ENCODE measurements at places on chromosomes 11 and 22.

DNA sequence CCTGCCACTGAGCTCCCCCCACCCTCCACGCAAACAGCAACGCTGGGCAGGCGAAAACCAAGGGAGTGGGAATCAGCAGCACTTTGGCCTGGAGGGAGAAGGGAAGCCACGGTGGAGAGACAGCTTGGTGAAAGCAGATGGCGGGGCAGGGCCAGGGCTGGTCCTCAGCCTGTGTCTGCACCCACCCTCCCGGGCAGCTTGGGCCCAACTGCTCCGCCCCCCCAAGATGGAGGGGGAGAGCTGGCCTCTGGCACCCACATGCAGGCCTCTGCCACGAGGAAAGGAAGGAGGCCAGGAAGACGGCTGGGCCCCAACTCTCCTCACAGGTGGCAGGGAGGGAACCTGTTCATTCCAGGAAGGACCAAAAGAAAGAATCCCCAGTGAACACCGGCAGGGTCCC, 17.8 kb downstream of the MAFF start:
- no peak for DNase-seq

DNA sequence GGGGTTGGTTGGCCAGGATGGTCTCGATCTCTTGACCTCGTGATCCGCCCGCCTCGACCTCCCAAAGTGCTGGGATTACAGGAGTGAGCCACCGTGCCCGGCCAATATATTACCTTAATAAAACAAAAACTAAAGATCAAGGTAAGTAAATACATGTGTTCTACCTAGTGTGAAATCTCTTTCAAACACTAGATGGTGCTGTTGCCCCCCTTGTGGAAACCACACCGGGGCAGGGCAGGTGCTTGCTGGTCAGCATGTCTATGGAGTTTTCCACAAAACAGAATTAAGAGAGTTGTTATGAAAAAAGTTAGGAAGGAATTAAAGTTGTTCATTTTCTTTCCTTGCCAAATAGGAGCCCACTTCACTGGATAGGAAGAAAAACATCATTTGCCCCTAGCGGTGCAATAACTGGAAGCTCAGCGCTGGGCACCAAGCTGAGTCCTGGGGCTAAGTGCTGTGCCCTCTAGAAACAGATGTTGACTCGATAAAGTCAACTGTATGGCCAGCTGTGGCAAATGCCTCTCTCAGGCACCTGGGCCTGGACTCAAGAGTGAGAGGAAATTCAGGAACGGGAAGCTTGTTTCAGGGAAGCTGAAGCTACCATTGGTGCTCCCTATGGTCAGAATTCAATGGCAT, 6.3 kb upstream of the KCNJ5 start:
- peak; percentile 64 for DNase-seq

DNA sequence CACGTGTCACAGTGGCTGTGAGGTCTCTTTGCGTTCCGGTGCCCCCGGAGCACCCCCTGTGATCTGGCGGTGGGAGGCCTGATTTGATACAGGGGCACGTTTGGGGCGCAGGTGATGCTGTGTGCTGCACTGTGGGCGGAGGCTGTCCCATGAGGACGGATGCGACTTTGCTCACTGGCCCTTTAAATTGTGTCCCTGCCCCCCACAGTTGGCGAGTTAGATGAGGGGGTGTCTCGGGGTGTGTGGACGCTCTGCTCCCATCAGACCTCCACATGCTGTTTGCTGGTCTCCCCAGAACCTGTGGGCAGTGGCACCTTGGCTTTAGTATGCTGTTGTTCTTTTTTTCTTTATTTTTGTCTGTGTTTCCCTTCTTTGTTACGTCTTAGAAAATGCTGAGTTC, 5.2 kb downstream of the ZBED4 start:
- DNase-seq, result no peak

GRCh38 chr11:128421577-128422330, 165.6 kb downstream of the ETS1 start:
- DNase-seq, result no peak

- DNase-seq, result no peak
Measured at GRCh38 chr11:35162745-35163144, 23.8 kb downstream of the CD44 start.

GRCh38 chr11:113161711-113162591, 152.4 kb upstream of the TTC12 start:
- DNase-seq, result no peak

DNA sequence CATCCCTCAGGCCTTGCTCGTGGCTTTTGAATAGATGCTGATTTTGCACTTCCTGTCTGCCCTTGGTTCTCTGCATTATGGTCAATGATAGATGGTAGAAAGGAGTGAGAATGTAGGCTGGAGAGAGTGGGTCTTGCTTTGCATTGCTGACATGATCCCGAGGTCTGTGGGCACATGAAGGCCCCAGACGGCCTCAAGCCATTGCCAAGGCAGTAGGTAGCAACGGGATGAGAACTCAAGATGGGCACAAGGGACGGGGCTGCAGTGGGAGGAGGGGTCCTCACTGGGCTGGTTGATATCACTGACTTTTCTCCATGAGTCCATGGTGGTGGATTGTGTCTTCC, 54.0 kb downstream of the GAB4 start:
- DNase-seq, result no peak
